ENCODE measurements at places on chromosomes 16 and 17.

DNA sequence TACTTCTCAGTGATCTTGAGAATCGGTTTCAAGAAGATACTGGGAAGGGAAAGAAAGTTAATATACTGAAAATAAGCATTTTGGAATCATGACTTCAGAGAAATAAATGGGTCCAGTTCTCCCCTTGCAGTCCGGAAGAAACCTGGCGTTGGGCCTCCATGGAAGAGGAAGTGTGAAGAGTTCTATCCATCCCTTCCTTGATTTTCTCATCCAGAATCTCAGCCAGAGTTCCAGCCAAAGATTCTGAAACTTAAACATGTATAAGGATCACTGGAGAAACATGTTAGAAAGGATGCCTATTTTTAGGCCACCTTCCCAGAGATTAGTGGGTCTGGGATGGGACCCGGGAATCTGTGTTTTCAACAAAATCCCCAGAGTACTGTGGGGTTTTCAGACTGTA lies 8.7 kb upstream of the GAS7 start:
- DNase-seq: no peak

DNA sequence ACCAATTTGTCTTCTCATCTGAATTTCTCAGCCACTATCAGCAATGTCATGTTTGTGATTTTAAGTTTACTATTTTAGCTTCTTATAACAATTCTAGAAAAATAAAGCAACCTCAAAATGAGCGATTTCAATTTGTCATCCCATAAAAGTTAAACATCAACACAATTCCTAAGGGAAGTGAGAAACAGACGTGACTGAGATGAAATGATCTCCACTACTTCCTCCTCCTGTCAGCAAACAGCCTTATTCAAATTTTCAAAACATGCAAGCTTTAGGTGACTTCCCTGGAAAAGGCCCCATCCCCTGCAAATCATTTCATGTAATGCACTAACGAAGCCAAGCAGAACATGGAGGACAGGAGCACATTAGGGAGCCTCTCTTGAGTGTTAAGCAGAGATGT lies 64.9 kb downstream of the ZNF652 start:
- no peak for DNase-seq

DNA sequence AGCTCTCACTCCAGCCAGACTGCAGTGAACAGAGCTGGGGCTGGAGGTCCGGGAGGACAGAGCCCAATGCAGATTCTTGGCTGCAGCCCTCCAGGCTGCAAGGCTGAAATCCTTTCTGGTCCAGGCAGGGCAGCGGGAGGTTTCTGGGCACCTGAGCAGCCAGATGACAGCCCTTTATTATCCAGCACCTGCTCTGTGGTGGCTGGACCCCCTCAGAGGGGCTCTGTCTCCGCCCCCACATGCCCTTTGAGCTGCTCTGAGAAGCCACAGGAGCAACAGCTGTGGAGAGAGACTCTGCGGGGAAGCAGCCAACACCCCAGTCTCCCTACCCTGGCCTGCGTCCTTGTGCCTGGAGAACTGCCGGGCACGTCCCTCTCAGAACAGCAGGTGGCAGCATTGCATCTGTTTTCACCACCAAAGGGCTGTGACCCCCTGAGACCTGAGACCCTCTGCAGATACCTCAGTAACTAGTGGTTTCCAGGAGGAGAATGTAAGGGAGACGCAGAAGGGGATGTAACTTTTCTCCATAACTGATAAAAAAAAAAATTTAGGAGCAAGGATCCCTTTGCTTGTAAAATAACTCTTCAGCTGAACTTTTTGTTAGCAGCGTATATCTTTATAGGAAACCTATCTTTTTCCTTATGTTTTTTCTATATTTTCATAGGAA lies 3.7 kb upstream of the CNP start:
- DNase-seq: peak; percentile 59

- no peak for DNase-seq
Measured at GRCh38 chr17:37714897-37715296, 30.0 kb downstream of the HNF1B start.

All from CD4-positive, alpha-beta memory T cell (primary cell).